Left renal cortex interstitium (tissue), 4 donors: ENCODE measurements at places on chromosomes 3 and 15. TPM values are rescaled to one million over a fixed set of nuclear protein-coding genes. Genes with fewer than 3 reads are reported as not detected.

- DNase-seq, result no peak
Measured at GRCh38 chr3:195394024-195394423, 48.8 kb downstream of the ACAP2 start.

Gene DUOX1
- polyA plus RNA-seq, result 5.2 TPM

- no peak for DNase-seq
Measured at GRCh38 chr3:45623393-45623792, 28.8 kb downstream of the LIMD1 start.

DNA sequence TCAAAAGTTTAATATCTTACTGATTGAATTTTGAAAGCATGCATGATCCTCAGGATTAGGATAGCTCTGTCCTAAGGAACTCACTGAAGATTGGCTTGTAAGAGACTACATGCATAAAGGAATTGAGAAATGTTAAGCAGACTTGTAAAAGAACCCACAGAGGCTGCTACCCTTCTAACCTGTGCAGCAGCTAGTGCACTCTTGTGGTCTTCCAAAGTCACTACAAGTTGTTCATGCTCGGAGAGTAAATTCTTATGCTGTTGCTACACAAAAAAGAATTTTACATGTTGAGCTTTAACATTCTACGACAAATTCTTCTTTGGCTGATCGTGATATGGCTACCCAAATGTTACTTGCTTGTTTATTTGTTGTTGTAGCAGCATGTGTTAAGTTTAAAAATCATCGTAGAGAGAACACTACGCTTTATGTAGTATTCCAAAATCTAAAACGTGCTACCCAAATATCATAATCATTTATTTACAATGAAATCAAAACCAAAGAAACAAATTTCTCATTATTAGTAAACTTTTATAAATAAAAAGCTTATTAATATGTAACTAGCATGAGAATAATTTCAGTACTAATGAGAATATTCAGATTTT, 55.0 kb downstream of the GOLIM4 start:
- DNase-seq, result no peak

DNA sequence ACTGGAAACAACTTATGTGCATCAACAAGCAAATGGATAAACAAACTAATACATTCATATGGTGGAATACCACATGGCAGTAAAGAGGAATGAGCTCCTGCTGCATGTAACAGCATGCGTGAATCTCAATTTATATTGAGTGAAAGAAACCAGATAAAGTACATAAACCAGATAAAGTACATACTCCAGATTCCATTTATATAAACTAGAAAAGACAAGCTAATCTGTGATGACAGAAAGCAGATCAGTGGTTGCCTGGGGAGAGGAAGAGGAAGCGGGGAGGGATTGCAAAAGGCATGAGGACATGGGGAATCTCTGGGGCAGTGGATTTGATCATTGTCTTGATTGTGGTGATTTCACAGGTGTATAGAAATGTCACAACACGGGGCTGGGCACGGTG, 34.2 kb downstream of the LIMD1 start:
- DNase-seq, result no peak

- no peak for DNase-seq
Measured at GRCh38 chr15:53862386-53862785, 102.9 kb upstream of the WDR72 start.
